Osteoblast (primary cell): ENCODE measurements at places on chromosomes 5 and 9. TPM values are rescaled to one million over a fixed set of nuclear protein-coding genes. Genes with fewer than 3 reads are reported as not detected.

GRCh38 chr9:3281399-3281798 lies 244.4 kb downstream of the RFX3 start:
- no peak for DNase-seq

DNA sequence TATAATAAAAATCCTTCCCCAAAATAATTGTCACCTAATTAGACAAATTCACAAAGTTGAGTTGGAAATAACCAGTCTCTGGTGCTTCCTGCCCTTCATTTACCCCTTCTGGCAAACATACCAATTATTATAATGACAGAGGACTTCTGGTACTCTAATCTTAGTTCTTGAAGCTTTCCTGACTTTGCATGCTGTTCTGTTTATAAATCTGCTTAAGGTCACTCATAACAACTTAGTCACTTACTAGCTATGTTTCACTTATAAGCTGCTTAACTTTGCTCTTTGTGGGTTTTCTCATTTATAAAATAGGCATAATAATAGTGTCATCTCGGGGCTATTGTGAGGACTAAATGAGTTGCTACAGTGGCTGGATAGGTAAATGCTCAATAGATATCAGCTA lies 446.5 kb downstream of the EFNA5 start:
- DNase-seq, result no peak

- no peak for DNase-seq
These were observed 34.6 kb downstream of the NKX2-5 start for GRCh38 chr5:173200356-173200755.

GRCh38 chr5:119327018-119327417 lies 28.8 kb upstream of the TNFAIP8 start:
- DNase-seq, result no peak

DNA sequence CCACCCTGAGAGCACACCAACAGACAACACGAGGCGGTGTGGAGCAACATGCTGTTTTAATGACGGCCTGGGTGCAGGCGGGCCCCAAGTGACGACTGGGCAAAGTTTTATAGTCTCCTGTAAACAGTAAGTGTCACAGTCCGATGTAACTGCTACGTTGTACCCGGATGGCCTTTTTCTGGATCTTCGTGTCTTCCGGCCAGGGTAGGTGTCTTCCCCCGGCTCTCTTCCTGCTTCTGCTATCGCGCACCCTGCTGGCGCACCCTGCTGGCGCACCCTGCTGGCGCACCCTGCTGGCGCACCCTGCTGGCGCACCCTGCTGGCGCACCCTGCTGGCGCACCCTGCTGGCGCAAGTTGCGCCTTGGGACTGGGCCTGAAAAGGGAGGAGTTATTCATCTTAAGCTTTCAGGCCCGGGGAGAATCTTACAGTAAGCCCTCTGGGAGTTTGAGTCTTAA lies 143.0 kb upstream of the TARS1 start:
- no peak for DNase-seq

- peak; percentile 73 for DNase-seq
These were observed 8.7 kb downstream of the TAS2R1 start for GRCh38 chr5:9621379-9621903.

DNA sequence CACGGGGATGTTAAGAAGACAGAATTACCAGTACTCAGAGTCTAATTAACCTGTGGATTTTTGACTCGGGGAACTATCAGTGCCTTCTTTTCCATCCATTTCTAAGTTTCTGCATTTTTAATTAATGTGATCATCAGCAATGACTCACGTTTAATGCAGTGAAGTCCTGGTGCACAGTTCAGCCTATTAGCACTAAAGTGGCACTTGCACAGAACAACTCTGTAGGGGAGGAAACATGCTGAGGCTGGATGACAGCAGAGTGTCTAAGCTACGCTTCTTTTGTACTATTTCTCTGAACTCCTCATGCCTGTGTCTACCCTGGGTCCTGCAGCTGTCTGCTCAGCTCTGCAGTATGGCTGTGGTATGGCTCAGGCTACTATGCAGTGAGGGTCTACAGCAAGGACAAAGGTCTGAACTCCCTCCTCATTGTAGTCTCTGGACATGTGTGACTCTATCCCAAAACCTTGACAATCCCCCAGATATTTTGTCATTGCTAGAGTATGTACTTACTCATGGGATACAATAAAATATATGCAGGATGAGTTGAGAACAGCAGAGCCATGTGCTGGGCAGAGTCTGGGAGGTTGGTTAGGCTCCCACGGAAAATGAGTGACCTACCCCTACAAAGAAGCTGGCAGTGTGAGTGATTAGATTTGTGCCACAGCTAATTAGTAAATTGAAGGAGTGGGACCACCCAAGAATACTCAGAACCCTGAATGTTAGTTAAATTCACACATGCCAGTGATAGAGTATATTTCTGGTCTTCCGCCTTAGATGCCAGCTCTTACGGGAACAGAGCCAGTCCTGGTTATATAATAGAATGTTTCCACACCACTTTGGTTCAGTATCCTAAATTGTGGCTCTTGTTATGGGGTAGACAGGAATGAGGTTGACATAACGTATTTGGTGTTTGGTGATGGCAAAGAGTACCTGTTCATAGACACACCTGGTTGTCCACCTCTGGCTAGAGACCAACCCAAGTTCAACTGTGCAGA lies 148.0 kb downstream of the GHR start:
- no peak for DNase-seq

GRCh38 chr5:29185558-29185957 lies 2007.9 kb upstream of the CDH6 start:
- DNase-seq, result no peak

DNA sequence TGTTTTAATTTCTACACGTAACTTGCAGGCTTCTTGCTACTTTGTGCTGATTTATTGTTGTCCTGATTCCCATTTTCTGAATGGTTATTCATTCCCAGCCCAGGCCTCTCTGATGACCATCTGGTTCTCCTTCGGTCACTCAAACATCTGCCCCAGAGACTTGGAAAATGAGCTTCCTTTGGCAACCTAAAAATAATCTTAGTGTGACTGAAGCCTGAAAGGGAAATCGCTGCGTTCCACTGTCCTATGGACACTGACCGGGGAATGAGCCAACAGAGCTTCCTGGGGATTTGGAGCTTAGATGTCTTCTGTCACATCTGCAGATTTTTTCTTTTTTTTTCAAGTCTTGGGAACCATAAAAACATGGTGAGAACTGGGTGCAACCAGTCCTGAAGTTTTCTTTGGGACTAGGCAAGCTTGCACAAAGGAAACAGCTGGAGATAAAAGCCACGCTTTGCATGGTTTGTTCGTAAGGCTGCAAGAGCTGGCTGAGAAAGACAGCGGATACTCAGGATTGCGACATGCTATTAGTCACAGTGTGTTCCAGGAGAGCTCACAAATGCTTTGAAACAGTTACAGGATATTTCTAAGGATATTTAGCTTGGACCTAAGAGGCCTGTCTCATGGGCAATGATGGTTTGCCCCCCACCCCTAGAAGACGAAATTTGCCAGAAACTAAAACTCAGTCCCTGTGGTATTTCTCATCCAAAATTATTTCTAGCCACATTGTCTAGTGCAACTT lies 146.2 kb downstream of the GOLPH3 start:
- peak; percentile 80 for DNase-seq

DNA sequence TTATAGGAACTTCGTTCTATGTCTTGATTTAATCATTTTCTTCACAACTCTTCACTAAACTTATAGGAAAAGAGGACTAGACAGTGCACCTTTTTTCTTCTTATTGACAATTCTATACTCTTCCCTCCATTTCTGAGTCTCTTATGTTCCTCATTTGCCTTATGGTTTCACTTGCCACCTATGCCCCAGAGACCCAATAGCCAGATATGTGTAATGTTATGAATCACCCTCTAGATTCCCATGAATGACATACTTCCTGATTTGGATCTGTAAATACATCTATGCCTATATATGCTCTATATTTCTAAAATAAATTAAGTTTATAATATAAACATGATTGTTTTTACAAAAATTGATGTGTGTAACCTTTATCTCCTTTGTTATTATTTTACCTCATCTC lies 514.1 kb upstream of the MEF2C start:
- DNase-seq, result no peak

GRCh38 chr9:113237026-113237425 lies 15.7 kb downstream of the SLC31A1 start:
- DNase-seq, result no peak

GRCh38 chr9:116207371-116208111 lies 54.0 kb downstream of the PAPPA start:
- DNase-seq, result no peak

- DNase-seq, result no peak
These were observed 21.9 kb upstream of the FBXW2 start for GRCh38 chr9:120815075-120815474.

DNA sequence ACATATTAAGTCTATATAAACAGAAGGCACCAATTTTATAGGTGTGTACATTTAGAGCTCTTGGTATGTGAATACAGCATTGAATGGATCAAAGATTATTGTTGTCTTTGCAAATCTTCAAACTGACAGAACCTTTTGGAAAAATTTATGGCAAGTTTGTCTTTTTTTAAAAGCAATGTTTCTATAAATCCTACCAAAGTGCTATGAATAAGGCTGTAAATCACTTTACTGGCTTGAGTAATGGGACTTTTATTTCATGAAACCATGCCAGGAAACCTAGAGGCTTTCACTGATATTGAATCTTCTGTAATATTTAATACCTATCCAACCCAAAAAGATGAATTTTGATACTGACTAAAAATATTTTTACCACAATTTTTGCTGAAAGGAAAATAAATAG lies 7.4 kb upstream of the DAPK1 start:
- no peak for DNase-seq

DNA sequence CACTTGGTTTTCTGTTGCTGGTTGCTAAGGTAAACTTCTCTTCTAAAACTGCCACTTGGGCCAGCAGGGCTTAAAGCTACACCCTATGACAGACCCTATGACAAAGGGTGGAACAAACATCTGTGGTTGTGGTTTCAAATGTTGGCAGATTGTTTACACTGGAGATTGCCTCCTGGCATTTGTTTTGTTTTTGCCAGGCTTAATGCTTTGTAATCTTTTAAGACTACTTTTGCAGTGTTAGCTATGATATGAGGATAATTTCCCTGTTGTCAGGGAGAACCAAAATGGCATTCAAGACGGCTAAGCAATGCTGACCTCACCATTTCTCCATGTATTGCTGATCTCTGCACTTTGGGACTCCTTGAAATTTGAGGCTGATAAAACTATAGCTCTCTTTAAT lies 50.3 kb downstream of the MAMDC2 start:
- DNase-seq, result no peak

GRCh38 chr5:104095527-104095926 lies 532.9 kb upstream of the NUDT12 start:
- DNase-seq, result no peak

- DNase-seq, result peak; percentile 89
These were observed 202.1 kb downstream of the SNX18 start for GRCh38 chr5:54719384-54720283.

- DNase-seq, result no peak
These were observed 103.0 kb upstream of the MAMDC2 start for GRCh38 chr9:69940674-69941073.

GRCh38 chr9:76351006-76351405 lies 43.2 kb downstream of the RFK start:
- DNase-seq, result no peak

CBY3 gene
- not detected in 2 replicates for total RNA-seq

SAXO1 gene
- under 0.01 TPM in 2 replicates for total RNA-seq

IFNB1 gene
- not detected in 2 replicates for total RNA-seq

IRX1 gene
- total RNA-seq, result 1.4 and 3.2 TPM in 2 replicates

TNFSF8 gene
- not detected in 2 replicates for total RNA-seq

NEUROG1 gene
- not detected in 2 replicates for total RNA-seq

ZNF484 gene
- 13.0 and 14.4 TPM in 2 replicates for total RNA-seq

IL9 gene
- not detected in 2 replicates for total RNA-seq
